Activated CD8-positive, alpha-beta T cell treated with anti-CD3 and anti-CD28 coated beads, Interleukin-2, amount 10 ng/mL, durations not matched to agents 7 days and 5 days (primary cell): ENCODE measurements at places on chromosomes 3 and 15.

DNA sequence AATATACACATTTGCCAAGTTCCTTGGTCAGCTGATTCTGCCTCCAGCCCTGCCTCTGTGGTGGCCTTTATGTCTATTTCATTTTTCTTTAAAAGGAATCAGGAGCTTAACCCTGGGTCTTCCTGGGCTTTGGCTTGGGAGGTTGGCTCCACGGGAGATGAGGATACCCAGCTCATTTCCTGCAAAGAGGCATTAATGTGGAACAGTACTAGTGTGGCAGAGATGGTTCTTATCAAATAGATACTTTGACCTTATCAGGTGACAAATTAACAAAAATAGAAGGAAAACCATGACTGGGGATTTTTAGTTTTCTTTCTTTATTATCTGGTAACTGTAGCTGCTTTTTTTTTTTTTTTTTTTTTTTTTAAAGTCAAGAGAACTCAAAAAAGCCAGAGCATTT lies 42.8 kb downstream of the BBS4 start:
- no peak for DNase-seq

DNA sequence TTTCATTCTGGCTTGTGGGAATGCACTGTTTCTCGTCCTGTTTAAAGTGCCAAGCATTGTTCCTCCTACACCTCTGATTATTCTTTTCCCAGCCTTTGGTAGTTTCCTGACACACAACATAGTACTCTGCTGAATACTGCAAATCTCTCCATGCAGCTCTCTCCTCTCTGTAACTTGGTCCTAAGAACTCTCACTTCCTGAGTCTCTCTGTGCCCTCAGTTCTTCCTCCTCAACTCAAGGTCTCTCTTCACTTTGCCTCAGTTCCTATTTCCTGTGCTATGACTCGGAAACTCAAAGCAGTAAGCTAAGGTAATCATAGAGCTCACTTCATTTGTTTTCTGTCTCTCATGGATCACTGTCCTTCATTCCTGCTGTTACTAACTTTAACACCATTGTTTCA lies 113.4 kb downstream of the ZNF280D start:
- no peak for DNase-seq

DNA sequence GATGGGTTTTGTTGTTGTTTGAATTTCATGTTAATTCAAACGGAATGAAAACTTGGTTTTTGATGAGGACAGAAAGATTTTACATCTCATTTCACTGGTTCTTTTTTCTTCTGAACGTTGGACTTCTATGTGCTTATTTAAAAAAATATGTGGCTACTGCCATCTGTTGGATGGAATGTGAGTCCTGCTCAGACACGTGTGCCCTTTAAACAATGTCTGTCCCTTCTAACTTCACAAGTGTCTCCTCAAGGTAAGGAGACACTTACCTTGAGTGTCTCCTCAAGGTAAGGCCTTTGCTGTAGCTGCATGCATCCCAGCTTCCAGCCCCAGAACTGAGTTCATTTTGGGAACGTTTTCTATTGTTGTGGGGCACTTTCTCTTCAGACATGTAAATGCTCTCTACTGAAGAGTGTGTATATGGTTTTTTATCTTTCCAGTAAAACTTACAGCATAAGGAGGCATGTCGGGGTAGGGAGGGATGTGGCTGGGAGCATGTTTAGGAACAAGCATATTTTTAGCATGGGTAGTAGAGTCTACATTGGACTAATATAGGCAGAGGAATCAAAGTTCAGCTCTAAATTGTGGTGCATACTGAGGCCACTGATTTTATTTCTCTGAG lies 63.1 kb upstream of the UBE3A start:
- DNase-seq: no peak

DNA sequence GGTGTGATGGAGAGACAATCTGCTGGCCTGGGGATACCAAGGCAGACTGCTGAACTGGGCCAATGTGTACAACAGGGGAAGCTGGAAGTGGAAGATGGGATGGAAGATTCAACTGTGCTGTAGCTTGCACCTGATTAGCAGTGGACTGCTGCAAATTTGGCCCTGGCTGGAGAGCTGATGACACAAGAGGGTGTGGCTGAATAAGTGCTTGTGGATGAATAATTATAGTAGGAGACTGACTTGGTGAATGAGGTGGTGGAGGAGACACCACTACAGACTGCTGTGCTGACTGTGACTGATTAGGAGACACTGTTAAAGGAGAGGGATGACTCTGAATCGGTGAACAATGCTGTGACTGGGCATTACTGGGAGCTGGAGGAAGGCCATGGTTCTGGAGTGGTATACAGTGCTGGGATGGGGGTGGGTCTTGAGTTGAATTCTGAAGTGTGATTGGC lies 52.5 kb downstream of the PHC3 start:
- DNase-seq: no peak

GRCh38 chr3:188742755-188743550 lies 428.8 kb upstream of the TPRG1 start:
- DNase-seq: no peak
